GM18507 (cell line): ENCODE measurements at places on chromosomes 2 and 18.

DNA sequence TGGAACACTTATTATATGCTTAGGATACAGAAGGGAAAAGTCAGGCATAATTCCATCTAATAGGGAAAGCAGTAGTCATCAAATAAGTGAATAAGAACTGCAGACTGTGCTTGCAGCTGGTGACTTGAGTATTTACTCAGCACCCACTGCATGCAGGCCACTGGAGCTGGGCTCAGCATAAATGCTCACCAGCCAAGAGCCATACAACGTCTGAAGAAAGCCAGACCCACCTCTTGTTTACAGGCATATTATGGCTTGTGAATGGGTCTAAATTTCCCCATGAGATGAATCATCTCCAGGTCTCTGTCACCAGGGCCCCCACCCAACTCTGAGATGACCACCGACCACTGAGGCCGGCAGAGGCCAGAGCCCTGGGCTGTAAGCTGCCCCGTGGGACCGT lies 123.8 kb upstream of the PKDCC start:
- DNase-seq = no peak

- no peak for DNase-seq
Observed at GRCh38 chr2:239220341-239220740, 180.5 kb downstream of the HDAC4 start.

DNA sequence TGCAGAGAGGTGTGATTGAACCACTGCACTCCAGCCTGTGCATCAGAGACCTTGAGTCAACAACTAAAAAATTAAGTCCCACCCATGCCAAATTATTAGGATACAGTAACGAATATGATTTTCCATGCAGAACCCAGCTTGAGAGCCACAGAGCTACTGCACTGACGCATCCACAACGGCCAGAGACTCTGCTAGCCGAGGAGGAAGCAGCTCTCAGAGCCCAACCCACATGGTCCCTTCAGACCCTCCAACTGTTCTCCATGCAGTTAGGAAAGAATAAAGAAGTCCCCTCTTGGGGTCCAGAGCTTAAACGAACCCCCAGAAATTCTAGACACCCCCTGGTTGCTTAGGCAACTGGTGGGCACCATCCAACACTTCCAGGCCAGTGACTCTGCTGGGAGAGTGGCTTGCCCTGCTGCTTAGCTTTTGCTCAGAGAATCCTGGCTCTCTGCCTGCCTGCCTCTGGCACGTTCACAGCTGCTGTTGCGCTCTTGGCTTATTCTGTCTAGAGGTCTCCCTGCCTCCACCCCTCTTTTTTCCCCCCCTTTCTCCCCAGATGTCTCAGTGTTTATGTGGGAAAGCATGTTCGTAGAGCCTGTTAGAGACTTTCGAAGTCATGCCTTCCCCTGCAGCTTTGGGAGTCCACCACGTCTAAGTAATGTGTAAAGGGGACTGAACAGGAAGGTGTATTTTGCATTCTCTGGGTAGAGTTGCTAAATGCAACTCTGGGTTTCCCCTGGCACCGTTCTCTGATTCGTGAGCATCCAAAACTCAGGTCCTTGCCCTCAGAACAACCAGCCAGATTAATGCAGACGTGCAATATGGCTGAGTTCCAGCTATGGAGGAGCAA lies 26.0 kb upstream of the SP3 start:
- DNase-seq = no peak

- DNase-seq = no peak
Observed at GRCh38 chr2:105418522-105418921, 19.7 kb upstream of the FHL2 start.

DNA sequence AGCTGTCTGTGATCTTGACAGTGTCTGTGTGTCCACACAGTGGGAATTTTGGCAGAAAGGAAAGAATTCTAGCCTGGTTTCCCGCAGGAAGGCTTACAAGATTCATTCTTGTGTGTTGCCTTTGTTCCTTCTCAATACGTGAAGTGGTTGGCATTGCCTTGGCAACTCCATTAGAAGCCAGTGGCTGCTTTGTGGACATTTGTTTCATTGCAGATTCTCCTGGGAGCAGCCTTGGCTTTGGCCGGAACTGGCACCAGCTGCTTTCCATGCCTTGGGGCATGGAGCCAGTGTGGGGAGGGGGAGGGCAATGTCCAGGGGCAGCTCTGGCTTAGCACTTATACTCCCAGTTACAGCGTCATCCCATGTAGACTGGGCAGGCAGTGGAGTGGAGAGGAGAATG lies 39.4 kb downstream of the KIF5C start:
- no peak for DNase-seq

DNA sequence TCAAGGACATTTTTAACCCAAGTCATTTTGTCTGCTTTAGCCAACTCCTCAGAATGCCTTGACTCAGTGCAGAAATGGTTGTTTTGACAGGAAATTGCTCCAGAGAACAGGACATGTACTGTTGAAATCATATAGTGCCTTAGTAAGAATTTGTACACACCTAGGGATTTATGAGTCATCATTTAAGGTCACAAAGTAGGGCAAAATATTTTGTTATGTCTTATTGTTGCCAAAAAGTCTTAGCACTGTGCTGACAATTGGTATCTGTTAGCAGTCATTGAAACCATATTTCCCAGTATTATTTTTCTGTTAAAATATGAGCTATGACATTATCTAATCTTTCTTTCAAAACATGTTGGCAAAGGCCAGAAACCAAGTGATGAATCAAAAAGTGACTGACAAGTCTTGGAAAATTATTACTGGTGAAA lies 104.5 kb downstream of the OSBPL6 start:
- no peak for DNase-seq
